Left colon (tissue), 2 donors: ENCODE measurements at places on chromosomes 6 and 20. TPM values are rescaled to one million over a fixed set of nuclear protein-coding genes. Genes with fewer than 3 reads are reported as not detected.
A peak's percentile ranks its signal among the peaks of the same experiment; 100 is the strongest.

GRCh38 chr6:42618686-42619085 is 54.9 kb downstream of the UBR2 start:
- DNase-seq = no peak

DNA sequence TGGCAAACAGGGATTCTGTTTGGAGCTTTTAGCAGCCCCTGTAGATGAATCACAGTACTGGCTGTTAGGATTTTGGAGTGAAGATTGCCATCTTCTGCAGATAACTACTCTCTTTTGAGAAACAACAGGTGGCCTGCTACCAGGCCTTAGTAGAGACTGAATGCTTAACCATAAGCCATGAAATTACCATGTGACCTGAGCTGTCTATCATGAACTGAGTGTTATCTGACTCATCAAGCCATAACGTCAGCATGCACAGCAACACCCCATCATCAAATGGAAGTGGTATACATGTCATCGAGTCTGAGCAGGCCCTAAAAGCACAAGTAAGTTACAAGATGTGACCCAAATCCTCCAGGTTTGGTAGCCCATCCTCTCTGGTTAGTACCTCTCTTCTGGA is 132.6 kb downstream of the GPR63 start:
- no peak for DNase-seq

DNA sequence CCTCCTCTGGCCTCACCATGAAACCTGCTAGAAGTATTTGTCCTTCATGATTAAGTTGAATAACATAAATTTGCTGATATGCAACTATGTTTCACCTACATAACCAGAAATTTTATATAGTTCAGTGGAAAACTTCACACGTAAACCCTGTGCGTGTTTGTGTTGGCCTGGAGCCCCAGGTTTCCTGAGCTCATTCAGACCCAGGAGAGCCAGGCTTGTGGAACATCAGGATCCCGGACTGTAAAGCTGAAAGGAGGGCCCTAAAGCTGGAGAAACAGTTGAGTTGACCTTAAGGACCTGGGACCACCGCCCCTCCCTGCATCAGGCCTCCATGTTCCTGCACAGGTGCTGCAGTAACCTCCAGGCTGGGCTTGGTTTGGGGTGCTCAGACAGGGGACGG is 3.1 kb upstream of the SPATS1 start:
- no peak for DNase-seq

DEFB124 gene
- not detected for total RNA-seq

DNA sequence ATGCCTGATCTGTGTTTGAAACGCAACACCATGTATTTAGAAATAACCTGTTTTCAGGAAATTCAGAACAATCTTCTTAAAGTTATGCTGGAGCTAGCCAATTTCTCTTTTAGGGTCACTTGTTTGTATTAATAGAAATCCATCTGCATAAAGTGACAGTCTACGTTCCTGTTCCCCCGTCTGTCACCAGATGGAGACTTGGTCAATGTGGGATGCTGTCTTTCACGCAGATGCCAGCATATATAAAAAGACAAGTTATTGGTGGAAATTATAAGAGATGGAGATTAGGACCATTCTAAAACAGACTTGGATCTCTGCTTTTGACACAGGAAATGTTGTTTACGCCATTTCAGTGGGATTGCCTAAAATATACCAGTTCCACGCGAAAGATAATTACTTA is 162.5 kb upstream of the STMND1 start:
- DNase-seq = no peak

DNA sequence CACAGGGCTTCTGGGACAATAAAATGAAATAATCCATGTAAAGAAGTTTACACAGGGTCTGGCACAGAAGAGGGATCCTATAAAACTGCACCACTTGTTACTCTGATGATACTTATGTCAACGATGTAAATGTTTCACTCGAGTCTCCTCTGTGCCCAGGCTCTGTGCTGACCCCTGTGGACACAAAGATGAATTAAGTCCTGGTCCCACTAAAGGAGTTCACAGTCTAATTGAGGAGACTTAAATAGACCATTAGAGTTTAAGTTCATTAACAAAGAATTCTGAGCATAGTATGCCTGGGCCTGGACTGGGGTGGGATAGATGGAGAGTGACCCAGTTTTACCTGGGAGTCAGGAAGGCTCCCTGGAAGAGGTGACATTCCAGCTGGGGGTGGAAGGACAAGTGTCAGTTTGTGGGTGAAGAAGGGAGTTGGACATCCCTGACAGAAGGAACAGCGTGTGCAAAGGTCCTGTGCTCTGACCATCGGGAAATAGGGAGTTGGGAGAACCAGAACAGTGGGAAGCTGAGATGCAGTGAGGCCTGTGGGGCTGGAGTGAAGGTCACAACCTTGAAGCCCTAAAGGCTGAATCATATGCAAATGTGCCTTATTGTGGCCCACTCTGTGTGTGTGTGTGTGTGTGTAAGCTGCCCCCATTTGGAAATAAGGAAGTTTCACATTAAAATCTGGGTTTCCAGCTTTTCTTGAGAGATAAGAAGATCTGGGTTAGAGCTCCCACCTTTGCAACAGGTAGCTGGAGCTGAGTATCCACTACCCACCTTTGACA is 1.1 kb downstream of the OCSTAMP start:
- DNase-seq = no peak

PRRT1 gene
- total RNA-seq = 2.0 TPM

CRIP3 gene
- total RNA-seq = 1.4 TPM

DNA sequence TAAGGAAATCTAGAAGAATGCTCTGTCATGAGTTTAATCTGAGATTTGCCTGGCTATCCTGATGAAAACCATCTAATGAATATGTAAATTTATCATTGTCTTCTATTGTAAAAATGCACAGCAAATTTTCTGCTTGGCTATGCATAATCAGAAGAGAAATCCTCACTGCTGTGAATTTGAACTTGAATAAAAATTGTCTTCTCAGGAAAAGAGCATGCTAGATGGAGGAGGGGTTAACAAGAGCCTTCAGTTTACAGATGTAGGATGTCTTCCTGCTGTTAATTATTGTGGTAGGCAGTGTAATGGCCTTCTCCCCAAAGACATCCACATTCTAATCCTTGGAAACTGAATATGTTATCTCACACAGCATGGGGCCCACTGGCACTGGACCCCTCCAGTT is 45.8 kb downstream of the ANKEF1 start:
- no peak for DNase-seq

DNA sequence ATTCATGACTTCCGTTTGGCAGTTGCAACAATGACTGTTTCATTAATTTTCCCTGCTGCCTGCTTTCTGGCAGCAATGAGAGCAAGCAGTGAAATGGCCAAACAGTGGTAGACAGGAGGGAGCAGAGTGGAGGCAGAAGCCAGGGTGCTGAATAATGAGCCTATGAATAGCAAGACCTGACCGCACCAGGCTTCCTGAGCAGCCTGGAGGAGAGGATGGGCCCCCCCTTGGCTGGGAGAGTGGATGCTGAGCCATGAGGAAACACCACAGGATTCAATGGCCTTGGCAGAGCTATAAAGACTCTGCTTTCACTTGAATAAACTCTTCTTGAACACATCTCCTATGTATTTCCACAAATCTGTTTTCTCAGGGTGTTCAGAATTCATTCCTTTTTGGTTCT is 68.1 kb upstream of the SNRPB2 start:
- no peak for DNase-seq

- no peak for DNase-seq
Measured at GRCh38 chr20:13111249-13111911, 102.6 kb downstream of the SPTLC3 start.

TCF15 gene
- 0.22 TPM for total RNA-seq

DNA sequence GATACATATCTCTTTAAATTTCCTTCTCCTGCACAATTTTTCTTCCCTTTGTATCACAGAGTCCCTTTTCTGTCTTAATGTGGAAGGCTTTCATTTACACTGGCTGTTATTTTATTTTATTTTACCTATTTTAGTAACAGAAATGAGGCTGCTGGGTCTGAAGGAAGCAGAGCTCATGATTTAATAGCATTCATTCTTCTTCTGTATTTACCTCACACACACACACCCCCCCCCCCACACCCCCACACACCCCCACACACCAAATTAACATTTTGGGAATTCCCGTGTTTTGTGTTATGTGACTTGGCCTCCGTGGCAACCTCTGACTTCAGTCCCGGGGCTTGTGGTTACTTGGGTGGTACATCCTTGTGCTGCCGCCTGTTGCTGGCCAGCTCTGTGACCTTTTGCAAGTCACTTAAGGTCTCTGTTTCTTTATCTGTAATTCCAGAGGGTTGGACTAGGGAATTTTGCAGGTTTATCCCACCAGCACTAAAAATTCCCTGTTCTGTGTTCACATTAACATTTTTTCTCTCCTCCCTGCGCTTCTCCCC is 108.8 kb downstream of the TIAM2 start:
- no peak for DNase-seq

ELOVL4 gene
- 0.31 TPM for total RNA-seq

- no peak for DNase-seq
Measured at GRCh38 chr6:7401075-7401474, 11.5 kb downstream of the RIOK1 start.

- DNase-seq = no peak
Measured at GRCh38 chr6:164085091-164086075, 670.9 kb downstream of the QKI start.

GRCh38 chr6:26420688-26421171 is 18.7 kb downstream of the BTN3A1 start:
- no peak for DNase-seq

GRCh38 chr6:129370268-129370916 is 339.6 kb downstream of the ARHGAP18 start:
- DNase-seq = peak; percentile 27

C20orf141 gene
- not detected for total RNA-seq

- DNase-seq = peak; percentile 39
Measured at GRCh38 chr20:36792422-36792821, 18.9 kb upstream of the DSN1 start.

PROCR gene
- total RNA-seq = 7.8 TPM

DNA sequence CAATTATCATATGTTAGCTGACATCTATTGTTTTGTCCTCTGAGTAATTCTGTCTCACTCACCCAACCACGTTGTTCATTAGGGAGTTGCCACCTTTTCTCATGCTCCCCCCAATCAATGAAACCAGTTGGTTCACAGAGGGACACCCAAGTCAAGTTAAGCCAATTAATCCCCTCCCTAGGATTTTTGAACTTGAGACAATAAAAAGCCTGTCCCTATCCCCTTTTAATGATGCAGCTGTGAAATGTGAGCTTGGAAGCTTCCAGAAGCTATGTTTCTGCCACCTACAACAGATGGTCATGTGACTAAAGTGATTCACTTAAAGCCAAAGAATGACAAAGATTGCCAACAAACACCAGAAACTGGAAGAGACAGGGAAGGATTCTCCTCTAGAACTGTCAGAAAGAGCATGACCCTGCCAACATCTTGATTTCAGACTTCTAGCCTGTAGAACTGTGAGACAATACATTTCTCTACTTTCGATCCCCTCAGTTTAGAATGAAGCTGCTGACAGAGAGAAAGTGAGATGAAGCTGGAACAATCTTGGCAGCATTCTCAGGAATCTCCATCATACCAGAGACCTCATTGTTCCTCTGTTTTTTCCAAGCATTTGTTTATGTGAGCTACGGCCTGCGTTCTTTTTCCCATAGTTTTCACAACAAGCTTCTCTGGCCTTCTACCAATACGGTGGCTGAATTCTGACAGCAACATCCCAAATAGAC is 57.8 kb upstream of the TPD52L1 start:
- no peak for DNase-seq

- DNase-seq = peak; percentile 9
Measured at GRCh38 chr6:35955970-35956369, 35.1 kb upstream of the SRPK1 start.

DNA sequence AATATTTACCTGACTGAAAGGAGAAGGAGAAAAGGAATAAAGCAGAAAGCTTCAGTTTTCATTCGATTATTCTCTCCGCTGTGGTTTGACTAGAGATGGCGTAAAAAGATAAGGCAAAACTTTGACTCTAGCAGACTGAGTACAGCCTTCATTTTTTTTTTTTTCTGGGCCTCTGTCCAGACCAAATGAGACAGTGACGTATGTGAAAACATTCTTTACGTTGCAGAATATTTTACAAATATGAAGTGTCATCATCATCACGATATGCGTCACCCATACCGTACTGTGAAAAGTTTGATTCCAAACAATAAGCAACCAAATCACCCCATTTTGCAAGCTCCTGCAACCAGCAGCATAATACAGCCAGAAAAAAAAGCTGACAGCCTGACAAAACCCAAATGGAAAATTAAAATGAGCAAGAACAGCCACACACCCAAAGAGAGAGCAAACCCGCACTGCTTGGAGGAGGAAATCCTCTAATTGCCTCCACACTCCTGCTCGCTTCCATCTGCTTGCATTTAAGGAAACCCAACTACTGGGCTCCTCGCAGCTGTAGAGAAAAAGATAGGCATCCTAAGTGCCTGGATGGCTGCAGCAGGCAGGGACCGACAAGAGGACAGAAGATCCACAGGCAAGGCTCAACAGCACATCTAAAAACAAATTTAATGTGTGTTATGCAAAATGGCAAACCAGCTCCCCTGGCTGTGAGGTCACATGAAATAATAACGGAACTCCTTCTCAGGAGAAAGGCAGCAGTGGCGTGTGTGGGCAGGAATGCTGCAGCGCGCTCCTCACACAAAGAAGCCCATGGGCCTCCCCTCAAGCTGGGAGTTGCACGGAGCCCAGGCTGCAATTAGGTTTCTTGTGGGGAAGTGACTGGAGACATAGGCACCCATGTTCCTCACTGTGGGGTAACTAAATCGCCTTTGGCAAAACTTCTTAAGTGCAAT is 113.1 kb downstream of the FYN start:
- DNase-seq = no peak

GRCh38 chr20:62826646-62827310 is 9.9 kb downstream of the COL9A3 start:
- DNase-seq = no peak

SLC17A3 gene
- not detected for total RNA-seq

DNA sequence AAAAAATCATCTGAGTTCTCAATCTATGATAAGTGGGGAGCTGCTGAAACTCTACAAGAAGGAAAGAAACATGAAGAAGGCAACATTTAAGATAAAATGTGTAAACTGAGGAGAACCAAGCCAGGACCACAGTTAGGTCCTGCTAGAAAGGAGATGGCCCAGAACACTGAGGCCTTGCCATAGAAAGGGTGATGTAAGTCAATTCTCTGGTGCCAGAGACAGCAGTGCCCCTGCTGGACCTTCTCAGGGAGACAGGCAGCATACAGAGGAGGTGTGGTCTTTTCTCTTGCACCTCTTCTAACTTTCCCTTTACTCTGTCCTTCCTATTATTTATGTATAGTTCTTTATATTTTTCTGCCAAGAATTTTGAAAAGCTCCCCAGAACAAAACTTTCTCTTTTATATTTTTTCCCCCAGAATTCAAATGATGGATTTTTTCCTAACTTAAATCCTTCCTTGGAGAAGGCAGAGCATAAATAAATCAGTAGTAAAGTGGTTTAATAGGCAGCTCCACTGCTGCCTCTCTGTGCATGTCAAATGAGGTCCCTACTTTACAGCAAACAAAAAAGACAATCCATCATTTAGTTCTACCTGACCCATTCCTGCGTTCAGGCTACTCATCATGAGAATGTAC is 9.0 kb downstream of the UQCC2 start:
- DNase-seq = no peak

KIZ gene
- total RNA-seq = 10.0 TPM
